Stimulated activated CD8-positive, alpha-beta memory T cell treated with anti-CD3 and anti-CD28 coated beads, Interleukin-4, amount 100 ng/mL, for 4 hours (primary cell): ENCODE measurements at places on chromosomes 12 and 14.

GRCh38 chr12:81757731-81758365 is 1.3 kb downstream of the PPFIA2 start:
- no peak for DNase-seq

DNA sequence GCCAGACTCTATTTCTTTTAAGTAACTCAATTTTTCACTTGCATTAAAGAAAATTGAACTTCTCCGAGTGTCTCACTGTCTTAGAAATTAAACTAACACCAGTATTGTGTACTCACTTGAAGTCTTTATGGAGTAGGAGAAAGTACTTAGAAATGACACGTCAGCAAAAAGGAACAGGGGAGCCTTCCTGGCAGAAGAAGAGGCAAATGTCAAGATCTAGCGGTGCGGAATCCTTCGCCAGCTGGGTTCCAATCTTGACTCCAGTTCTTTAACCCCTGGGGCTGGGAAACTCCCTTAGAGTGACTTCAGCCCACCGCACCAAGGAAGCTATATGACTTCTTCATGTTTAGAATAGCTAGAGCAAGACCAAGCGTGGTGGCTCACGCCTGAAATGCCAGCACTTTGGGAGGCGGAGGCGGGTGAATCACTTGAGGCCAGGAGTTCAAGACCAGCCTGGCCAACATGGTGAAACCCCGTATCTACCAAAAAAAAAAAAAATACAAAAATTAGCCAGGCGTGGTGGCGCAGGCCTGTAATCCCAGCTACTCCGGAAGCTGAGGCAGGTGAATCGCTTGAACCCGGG is 34.4 kb downstream of the WBP11 start:
- no peak for DNase-seq

- no peak for DNase-seq
Measured at GRCh38 chr14:71918955-71919354, 13.3 kb upstream of the RGS6 start.

DNA sequence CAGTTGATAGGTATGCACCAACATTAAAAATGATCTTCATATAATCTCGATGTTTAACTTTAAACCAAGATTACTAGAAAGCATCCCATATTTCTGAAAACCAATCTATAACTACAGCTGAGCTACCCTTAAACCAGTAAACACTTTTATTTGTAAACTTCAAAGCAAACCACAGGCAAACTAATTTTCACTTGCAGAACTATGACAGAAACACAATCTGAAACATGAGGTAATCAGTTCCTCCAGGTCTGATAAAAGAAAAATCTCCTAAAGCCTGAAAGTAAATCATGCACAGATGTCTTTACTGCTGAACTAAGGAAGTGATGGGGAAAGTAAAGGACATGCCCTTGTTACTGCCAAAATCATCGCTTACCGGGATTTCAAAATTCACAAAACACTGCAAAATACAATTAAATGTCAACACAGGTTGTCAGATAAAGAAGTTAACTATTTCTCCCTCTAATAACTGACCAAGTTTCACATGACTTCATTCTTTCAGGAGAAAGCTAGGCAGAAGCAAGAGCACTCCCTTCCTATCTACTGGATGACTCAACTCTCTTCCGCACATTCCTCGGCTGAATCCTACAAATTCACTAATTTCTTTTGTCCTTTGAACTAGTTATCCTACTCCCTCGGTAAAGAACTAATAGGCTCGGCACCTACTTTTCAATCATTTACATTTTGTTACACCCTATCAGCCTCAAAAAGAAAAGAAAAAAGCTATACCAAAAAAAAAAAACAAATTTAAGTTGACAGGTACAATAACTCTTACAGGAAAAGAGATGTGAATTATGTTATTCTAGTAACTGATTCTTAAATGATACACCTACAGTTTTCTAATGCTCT is 1.4 kb downstream of the EEA1 start:
- no peak for DNase-seq
